ENCODE measurements at places on chromosomes 5 and 9.

DNA sequence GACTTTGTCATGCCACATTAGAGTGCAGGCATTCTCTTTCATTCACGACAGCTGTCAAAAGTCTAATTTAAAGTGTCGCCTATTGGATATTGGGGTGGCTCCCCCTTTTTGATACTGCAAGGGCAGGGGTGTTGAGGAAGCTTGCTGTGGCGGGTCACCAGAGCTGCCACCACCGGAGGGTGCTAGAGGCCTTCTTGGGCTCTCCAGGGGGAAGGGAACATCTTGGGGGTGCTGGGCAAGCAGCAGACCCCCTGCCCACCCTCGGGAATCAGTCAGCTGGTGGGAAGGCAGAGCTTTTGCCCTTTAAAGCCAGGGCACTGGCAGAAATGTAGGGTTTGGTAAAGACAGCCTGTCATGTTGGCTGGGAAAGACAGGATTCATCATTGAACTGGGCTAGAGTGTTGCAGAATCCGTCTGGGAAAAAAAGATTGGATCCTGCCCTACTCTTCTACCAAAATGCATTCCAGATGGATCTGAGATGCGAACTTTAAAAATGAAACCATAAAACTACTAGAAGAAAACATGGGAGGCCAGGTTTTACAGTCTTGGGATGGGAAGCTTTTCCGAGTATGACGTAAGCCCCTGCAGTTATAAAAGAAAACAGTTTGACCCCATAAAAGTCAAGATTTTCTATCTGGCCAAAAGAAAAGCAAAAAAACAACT is 22.3 kb downstream of the COL5A1 start:
- no peak for DNase-seq

GRCh38 chr5:157750320-157750719 is 6.8 kb downstream of the LSM11 start:
- no peak for DNase-seq

- no peak for DNase-seq
These were observed 136.2 kb upstream of the TRIM32 start for GRCh38 chr9:116550696-116551436.

GRCh38 chr9:114930056-114930812 is at the start of gene TNFSF8:
Gene TNFSF8, minus strand, starts transcription at chr9:114930591. Its CDS starts 288 bp downstream, at chr9:114930303.
- DNase-seq, result peak; percentile 23

DNA sequence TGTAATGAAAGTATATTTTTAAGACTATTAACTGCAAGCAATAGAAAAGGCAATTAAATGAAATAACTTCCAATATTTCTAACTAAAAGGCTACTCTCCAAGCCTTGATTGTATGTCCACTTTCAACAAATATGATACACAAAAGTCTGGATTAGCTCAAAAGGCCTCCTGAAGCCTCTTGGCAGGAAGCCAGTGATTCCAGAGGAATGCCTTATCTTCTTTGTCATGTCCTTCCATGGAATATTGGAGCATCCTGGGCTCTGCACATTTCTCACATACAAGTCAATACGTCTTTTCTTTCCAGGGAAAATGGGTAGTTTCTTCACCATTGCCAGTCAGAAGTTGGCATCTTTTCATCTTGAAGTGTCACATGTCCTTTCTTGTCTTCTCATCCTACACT is 357.8 kb downstream of the KDM4C start:
- no peak for DNase-seq

DNA sequence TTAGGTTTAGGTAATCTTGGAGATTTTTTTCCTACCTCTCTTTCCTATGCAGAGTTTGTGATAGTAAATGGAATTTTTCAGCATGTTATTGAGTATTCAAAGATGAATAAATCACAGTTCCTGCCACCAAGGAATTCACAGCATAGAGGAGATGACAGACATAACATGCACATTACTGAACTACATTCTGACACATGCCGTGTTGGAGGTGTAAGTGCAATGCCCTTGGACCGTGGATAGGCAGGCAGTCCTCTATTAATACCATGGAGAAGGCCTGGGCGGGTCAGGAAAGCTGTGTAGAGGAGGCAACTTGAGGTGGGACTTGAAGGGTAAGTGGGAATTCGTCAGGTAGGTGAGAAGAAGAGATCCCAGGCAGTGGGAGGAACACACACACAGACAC is 43.9 kb downstream of the MCCC2 start:
- DNase-seq, result no peak

DNA sequence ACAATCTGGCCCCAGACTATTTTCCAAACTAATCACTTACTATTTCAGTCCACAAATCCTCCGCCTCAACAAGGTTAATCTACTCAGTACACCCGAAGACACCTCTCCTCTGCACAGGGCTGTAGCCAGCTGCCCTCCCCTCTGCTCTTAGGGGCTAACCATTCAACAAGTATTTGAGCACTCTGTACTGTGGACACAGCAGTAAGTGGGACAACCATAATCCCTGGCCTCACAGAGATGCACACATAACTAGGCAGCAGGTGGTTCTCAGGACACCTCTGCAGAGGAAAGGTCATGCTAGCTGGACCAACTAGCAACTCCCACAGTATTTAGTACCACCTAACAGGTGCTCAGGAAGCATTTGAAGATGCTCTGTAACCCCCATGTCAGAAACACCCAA is 5.5 kb downstream of the CAMSAP1 start:
- DNase-seq, result no peak
